Caki2 (cell line): ENCODE measurements at places on chromosomes 4 and X. TPM values are rescaled to one million over a fixed set of nuclear protein-coding genes. Genes with fewer than 3 reads are reported as not detected.

- no peak for DNase-seq
These were observed 78.1 kb downstream of the NDST3 start for GRCh38 chr4:118112117-118113046.

GRCh38 chr4:67229148-67229547 lies 316.2 kb downstream of the CENPC start:
- DNase-seq = no peak

DMRTC1 gene
- not detected in 2 replicates for total RNA-seq

NAP1L3 gene
- 3.1 and 4.3 TPM in 2 replicates for total RNA-seq

GRCh38 chr4:13093170-13093569 lies 391.0 kb downstream of the RAB28 start:
- DNase-seq = no peak
